NCI-H82 (cell line): ENCODE measurements at places on chromosomes 4 and X.

DNA sequence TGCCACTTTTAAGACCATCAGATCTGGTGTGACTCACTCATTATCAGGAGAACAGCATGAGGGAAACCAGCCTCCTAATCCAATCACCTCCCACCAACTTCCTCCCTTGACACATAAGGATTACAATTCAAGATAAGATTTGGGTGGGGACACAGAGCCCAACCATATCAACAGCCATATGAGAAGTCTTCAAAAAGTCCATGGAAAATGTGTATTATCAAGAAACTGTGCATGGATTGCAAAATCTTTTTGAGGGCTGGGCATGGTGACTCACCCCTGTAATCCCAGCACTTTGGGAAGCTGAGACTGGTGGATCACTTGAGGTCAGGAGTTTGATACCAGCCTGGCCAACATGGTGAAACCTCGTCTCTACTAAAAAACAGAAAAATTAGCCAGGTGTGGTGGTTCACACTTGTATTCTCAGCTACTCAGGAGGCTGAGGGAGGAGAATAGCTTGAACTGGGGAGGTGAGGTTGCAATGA is 17.8 kb upstream of the RPL39 start:
- DNase-seq = peak; percentile 31

- DNase-seq = no peak
Measured at GRCh38 chr4:95158045-95158444, 390.7 kb downstream of the UNC5C start.

DNA sequence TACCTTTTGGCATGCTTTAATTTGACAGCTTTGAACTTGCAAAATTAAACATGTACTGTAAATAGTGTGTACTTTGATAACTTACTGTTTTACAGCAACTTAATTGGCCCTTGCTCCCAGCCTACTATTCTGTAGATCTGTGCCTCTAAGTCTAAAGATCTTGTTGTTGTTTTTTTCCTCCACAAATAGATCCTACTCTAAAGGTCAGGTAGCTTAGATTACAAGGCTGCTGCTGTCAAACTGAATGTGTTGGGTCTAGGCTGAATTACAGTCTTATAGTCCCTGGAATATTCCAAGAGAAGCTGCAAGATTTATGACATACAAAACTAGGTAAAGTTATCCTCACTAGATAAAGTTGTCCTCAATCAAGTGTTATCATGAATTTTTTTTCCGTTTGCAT is 18.7 kb downstream of the DIAPH2 start:
- DNase-seq = no peak

DNA sequence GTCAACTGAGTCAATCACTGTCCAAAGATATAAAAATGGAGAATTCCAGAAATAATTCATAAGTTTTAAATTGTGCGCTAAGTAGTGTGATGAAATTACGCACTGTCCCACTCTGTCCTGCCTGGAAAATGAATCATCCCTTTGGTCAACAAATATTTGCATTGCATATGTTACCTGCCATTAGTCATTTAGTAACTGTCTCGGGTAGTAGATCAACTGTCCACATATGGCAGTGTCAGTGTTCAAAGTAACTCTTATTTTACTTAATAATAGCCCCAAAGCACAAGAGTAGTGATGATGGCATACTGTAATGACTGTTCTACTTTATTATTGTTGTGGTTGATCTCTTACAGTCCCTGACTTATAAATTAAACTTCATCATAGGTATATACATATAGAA is 3.4 kb downstream of the YTHDC1 start:
- DNase-seq = no peak

DNA sequence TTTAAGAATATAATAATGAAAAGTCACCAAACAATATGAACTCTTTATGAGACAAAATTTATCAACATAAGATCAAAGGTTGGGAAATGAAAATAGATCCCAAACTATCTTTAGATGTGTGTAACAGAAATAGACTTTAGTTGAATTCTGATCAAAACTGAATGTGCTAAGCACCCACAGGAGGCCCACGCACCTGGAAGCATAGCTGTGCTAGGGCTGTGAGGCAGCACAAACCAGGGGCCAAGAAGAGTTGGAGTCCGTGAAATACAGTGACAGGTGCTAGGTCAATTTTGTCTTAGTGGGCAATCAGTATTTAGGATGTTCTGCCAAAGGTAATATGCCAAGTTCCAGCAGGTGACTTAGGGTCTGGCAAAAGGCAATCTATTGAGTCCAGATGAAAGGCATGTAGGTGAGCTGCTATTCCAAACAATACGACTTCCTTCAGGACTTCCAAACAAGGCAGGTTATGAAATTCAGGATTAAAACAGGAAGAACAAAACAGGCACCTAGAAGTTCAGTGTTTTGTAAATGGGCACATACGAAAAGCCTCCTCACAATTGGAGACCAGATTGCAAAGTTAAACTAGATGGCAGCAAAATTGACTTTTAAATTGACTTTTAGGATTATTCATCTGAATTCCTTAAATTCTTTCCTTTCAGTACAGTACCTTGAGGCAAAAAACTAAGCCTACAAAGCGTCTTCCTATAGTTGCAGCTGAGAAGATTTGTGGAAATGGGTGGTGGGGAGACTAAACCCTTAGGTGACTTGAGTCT is 4.7 kb upstream of the PCDH18 start:
- no peak for DNase-seq

- DNase-seq = no peak
Measured at GRCh38 chrX:132954323-132954722, 4.1 kb downstream of the HS6ST2 start.

- no peak for DNase-seq
Measured at GRCh38 chr4:34790131-34790530, 1454.2 kb downstream of the ARAP2 start.
